ENCODE measurements at places on chromosomes 6 and 20.

DNA sequence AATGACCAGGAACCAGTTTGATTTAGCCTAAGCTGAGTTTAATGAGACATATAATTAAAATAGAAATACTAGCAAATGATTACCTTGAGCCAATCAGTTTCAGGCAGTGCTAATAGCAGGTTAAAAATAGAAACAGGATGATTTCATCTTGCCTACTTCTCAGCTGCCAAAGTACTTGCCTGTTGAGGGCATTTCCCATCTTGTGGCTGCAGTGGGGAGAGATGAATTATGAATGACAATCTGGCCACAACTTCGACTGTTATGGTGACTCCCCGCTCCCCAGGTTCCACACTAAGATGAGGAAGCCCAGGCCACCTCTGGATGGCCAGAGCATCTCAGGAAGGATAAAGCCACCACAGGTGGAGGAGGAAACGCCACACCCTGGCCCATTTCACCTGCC is 31.3 kb downstream of the MBOAT1 start:
- no peak for DNase-seq

DNA sequence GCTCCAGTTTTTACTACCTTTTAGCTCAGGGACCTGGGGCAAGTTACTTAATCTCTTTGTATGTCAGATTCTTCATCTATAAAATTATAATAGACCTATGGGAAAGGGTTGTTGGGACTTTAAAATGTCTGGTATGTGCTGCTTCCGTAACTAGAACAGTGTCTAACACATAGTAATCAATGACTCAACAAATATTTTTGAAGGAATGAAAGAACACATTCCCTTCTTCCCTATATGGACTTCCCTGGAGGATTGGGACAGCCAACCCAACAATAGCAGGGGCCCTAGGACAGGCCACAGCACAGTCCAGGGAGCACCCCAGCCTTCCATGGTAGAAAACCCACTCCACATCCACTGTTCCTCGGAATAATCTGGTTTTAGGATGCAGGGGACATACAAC is 50.7 kb upstream of the TPD52L1 start:
- no peak for DNase-seq

DNA sequence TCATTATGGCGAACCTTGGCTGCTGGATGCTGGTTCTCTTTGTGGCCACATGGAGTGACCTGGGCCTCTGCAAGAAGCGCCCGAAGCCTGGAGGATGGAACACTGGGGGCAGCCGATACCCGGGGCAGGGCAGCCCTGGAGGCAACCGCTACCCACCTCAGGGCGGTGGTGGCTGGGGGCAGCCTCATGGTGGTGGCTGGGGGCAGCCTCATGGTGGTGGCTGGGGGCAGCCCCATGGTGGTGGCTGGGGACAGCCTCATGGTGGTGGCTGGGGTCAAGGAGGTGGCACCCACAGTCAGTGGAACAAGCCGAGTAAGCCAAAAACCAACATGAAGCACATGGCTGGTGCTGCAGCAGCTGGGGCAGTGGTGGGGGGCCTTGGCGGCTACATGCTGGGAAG is 22.5 kb upstream of the PRND start:
- no peak for DNase-seq

GRCh38 chr6:137365707-137366437 is 128.3 kb downstream of the OLIG3 start:
- no peak for DNase-seq

DNA sequence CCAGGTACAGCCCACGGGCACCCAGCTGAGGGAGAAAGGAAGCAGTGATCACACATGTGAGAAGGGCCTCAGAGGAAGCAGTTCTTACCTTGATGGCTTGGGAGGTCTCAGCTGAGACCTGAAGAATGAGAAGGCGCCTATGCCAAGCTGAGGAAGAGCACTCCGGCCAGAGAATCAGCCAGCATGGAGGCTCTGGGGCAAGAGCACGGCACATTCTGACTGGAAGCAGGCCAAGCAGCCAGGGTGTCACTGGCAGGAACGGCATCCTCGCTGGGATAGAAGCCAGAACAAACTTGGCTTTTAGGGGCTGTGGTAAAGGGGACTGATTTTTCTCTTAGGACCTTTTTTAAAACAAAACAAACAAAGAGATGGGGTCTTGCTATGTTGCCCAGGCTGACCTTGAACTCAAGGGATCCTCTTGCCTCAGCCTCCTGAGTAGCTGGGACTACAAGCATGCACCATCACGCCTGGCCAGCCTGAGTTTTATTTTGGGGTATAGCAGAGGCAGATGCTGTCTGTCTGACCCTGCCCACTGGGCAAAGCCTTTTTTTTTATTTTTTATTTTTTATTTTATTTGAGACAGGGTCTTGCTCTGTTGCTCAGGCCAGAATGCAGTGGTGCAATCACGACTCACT is 17.6 kb downstream of the GHRH start:
- no peak for DNase-seq

DNA sequence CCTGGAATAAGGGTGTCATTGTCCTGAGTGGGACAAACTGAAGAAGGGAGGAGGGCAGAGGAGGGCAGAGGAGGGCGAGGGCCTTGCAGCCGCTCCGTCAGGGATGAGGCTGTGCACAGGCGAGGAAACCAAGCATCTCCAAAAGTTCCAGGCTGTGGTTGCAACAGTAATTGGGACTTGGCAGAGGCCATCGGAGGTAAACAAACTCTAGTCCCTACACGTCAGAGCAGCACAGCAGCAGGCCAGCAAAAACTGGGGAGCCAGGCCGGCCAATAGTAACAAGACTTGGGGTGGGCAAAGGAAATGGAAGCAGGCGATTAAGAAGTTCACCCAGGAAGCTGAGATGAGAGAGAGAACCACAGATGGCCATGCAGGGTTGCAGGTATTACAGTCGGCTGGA is 142.8 kb downstream of the SMOC2 start:
- DNase-seq, result no peak

- no peak for DNase-seq
These were observed 75.3 kb downstream of the UTRN start for GRCh38 chr6:144360401-144360800.

DNA sequence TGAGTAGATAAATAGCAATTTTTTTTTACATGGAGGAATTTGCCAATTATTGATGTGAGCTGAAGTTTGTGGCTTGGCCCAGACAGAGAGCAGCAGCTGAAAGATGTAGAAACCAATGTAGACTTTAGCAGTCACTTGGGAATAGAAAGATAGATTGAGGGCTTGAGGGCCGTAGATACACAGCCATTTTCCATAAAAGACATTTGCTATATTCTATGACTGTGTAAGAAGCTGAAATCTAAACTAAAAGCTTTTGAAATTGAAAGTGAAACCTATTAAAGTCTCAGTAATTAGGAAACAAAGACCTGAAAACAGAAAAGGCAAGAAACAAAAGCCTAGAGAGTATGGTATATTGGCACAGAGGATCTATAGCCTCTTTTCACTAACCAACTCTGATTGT is 332.7 kb downstream of the CENPW start:
- no peak for DNase-seq

DNA sequence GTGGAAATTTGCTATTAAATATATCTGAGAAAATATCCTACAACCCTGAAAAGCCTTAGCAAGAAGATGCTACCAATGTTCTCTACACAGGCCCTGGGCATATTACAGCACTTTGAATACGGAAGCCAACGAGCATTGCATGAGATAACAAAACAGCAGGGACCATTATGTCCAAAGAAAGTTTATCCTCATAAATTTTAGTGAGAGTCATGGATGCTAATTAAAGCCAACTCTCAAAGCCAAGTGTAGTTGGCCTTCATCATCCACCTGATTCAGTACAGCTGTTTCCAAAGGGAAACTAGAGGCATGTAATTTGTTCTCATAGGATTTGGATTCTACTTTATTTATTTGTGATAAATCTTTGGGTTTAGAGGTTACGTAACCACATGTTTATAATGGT is 564.8 kb downstream of the RFPL4B start:
- DNase-seq, result no peak

- DNase-seq, result no peak
These were observed 164.6 kb downstream of the BCAS1 start for GRCh38 chr20:53905820-53906191.

DNA sequence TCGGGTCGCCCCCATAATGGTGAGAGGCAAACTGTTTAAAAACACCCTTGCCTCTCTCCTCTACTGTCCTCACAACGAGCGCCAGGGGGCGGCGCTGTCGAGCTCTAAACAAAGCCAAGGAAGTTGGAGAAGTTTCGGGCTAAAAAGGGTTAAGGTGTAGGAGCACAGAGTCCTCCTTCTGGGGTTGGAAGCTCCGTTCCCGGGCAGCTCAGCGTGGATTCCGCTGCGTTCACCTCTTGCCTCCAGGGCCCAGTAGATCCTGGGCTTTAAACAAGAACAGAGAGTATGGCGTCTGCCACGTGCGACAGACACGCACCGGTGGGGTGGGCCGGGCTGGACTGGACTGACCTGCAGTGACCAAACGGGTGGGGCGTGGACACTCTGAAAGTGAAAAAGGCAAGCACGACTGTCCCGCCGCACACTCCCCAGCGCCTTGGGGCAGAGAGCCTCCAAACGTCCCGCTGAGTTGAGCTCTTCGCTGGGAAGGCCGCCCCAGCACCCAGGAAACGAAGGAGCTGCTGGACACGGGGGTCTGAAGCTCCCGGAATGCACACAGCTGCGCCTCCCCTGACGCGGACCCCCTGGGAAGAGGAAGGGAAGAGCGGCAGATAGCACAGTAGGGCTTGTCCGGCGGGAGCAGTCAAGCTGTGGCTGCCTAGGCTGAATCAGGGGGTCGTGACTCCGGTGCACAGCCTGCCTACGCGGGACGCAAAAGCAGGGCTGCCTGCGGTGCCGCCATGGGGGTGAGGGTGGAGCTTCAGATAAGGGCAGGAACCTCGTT is 1.6 kb upstream of the THBD start:
- DNase-seq, result no peak

GRCh38 chr20:57102566-57102965 is 163.9 kb downstream of the BMP7 start:
- no peak for DNase-seq

DNA sequence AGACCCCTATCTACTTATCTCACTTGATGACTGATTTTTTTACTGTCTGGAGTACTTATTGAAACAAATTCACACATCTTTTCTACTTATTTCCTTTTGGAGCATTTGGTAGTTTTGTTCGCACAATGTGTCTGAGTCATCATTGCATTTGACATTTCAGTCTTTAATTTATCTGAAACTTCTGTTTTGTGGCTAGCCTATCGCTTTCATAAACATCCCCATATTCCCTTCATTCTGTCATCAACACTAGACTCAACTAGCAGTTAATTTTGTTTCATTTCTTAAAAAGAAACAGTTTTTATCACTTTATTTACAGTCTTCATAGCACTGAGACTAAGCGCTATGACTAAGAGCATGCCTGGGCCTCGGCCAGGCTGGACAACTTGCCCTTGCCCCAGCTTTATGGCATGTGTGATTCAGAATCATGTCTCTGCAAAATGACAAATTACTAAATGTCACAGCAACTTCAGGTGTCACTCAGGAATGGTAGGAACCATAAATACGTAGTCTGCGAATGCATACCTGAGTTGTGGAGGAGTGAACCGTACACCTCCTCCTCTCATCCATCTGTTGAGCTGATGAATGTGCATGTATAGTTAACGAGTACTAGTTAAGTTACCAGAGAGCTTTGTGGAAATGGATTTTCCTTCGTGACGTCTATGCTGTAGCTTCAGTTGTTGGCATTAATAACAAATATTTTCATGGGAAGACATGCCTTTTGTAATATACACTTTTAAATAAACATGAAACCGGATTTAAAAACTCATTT is 16.2 kb downstream of the L3MBTL3 start:
- no peak for DNase-seq

DNA sequence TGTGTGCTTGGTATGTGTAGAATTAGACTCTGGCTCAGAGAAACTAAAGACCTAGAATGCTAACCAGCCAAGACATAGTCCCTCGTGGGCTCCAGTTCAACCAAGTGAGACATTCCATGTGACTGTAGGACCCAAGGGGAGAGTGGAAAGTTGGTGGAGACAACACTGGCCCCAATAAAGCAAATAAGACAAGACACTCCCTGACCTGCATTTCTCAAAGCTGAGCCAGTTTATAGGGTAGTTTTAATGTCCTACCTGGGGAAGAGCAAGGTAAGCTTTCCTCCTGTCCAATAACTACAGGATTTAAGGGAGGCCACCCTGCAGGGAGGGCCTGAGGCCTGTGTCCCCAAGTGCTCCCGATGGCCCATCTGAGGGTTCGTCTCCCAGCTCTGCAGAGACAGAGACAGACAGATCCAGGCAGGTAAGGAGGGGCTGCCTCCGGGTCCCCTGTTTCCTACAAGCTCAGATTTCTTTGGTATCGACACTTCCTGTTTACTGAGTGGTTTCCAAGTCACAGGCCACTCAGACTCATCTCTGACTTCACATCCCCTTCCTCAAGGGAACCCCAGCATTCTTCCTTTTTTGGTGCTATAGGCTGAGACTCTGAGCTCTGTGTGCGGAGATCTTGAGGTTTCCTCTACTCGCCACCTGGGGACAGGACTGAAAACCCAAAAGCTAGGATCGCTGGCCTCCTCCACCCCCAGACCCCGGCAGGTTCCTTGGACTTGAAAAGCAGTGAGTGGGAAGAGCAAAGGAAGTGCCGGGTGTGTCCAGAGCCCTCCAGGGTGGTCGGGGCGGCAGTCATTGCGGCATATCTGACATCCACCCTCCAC is 92.4 kb downstream of the PRND start:
- DNase-seq, result no peak

DNA sequence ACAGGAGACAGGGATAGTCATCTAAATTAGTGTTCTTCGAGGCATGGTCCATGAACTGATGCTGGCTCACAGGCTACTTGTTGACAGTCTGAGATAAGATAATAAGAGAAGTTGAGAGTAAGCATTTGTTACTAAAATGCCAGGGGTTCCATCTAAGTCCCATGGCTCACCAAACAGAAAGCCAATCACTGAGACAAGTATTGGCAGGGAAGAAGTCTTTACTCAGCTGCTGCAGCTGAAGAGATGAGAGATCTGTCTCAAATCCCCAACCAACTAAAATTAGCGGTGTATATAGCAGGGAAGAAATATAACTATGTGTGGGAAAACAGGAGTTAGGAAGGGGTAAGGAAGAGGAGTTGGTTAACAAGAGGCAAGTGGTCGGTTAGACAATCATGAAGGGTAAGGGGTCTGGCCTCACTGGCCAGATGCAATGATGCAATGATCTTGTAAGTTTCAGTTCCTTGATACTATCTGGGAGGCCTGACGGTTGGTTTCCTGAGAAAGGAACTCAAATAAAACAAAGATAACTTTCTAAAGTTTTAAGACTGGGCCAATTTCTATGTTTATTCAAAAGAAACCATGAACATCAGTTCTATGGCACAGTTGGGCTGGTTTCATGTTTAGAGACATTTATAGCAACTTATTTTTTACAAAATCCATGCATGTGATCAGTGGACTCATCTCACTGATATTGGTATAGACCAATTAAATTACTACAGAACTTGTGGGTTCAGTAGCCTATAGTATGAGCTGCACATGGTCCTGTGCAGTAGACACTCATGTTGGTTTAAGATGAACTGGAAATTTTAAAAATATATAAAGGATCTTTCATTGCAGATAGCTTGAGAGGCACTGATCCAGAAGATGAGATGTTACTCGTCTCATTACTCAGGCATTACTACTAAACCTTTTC is 9.9 kb upstream of the HEBP2 start:
- DNase-seq, result no peak
